ENCODE measurements at places on chromosomes 1 and 21.

- DNase-seq, result peak; percentile 3
Observed at GRCh38 chr1:223393275-223394214, at the start of gene CCDC185. Gene CCDC185, plus strand, starts transcription at chr1:223393415. Its CDS starts 61 bp downstream, at chr1:223393476.

DNA sequence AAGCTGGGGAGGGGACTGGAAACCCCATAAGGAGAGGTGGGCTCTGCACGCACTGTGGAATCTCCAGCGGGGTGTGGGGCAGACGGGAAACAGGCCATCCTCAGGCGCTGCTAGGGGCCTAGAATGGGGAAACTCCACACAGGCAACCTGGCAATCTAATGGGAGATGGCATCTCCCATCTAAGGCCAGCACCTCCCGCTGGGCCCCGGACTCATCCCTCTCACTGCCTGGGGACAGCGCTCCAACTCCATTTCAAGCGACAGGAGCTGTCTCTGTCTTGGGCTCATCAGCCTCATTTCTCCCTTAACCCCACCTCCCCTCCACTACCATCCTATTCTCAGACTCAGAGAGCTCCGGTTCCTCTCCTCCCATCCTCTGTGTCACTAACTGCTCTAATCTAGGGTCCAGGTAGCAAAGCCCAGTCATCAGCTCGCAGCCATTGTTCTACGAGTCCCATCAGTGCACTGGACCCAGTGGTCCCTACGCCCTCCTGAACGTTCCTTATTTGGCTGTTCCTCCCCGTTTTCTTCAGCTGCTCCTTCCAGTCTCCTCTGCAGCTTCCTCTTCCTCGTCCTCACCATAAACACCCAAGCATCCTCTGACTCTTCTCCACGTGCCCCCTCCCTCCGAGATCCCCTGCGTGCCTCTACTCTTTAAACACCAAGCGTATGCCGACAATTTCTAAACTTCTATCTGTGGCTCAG is 93.4 kb upstream of the CASZ1 start:
- peak; percentile 21 for DNase-seq

DNA sequence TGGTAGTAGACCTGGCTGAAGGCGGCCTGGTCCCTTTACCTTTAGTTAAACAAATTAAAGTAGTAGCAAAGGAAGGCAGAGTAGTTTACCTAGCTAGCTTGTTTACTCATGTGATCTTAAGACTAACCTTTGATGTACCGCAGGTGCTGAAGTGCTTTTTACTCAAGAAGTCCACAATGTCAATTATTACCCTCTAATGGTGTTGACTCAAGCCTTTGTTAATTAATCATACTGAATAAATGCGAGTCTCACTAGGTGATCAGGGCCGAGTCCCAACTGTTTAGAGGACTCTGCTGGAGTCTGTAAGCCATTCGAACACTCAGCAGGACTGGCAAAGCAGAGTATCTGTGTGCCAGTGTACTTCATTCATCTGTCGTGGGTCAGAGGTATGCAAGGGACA is 381.1 kb upstream of the NCAM2 start:
- DNase-seq, result peak; percentile 8

GRCh38 chr1:209561532-209561931 is 22.0 kb upstream of the CAMK1G start:
- DNase-seq, result no peak

DNA sequence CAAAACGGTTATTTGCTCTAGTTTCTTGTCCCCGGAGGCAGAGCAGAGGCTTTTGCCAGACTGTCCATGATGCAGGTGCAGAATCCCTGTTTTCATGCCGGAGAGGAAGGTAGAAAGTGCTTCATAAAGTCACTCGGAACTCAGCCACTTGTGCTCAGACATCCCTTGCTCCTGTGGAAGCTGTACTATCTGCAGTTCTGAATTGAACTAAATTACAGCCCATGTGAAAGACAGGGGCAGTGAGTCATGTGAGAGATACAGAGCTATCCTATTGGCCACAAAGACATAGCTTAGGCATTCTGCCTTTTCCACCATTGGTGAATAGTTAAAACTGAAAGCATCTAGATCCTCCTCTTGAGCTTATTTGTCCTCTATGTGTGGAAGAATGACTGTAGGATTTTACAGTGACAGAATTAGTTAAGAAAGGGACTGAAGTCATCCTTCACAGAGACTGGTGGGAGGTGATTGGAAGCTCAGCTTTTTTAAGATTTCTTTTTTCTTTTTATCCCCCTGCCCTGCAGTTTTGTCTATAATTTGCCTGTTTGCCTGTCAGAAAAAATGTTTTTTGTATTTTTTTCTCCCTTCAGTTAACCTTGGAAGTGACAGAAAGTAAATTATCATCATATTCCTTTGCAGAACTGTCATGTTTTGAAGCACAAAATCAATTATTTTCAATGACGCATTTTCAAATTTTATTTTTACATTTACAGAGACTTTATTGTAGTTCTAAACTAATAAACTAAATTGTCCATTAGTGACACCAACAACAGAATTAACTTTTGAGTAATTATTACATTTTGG is 298.6 kb downstream of the PTPRC start:
- DNase-seq, result peak; percentile 1

GRCh38 chr1:116334015-116334547 is 39.0 kb upstream of the ATP1A1 start:
- peak; percentile 62 for DNase-seq

GRCh38 chr1:230109895-230110667 is 43.0 kb downstream of the GALNT2 start:
- DNase-seq, result no peak

- no peak for DNase-seq
Observed at GRCh38 chr1:21175324-21175669, 1.4 kb downstream of the EIF4G3 start.
